Peyer's patch (tissue), 4 donors: ENCODE measurements at places on chromosomes 11 and 22. TPM values are rescaled to one million over a fixed set of nuclear protein-coding genes. Genes with fewer than 3 reads are reported as not detected.
A peak's percentile ranks its signal among the peaks of the same experiment; 100 is the strongest.

Gene MED17
- 33.8 TPM for total RNA-seq

Gene PTPMT1
- 43.1 TPM for total RNA-seq

Gene APOA5
- 2.8 TPM for total RNA-seq

Gene OR51A7
- not detected for total RNA-seq

GRCh38 chr22:47370448-47371262 is 608.2 kb downstream of the TBC1D22A start:
- H3K4me1 ChIP-seq = no peaks in the 10 kb centered on the region
- DNase-seq = peak; percentile 39
- H3K36me3 ChIP-seq = no peaks in the 10 kb centered on the region
- no peaks in the 10 kb centered on the region for H3K27me3 ChIP-seq

DNA sequence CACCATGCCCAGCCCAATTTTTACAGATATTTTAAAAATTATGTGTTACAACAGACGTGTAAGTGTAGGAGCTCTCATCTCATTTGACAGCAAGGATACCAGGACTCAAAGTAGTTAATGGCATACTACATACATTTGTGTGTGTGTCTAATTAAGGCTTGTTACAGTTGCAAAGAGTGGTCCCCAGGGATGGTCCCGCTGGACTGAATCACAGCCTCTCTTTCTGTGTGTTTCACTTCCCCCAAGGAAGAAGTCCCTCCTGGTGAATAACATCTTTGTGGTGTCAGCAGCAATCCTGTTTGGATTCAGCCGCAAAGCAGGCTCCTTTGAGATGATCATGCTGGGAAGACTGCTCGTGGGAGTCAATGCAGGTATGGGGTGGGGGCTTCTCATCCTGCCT is 17.2 kb downstream of the SLC2A11 start:
- H3K36me3 ChIP-seq = no peaks in the 10 kb centered on the region
- H3K27ac ChIP-seq = no peak overlapping the region
- H3K4me3 ChIP-seq = no peak overlapping the region
- H3K4me1 ChIP-seq = no peaks in the 10 kb centered on the region
- no peak for DNase-seq
